MM.1S (cell line): ENCODE measurements at places on chromosomes 12 and 14.

GRCh38 chr14:68506645-68507419 is 286.0 kb downstream of the ZFP36L1 start:
- DNase-seq: peak; percentile 49

GRCh38 chr14:75318353-75318752 is 39.7 kb downstream of the FOS start:
- no peak for DNase-seq

GRCh38 chr12:76921100-76921471 is 42.3 kb upstream of the CSRP2 start:
- DNase-seq: no peak

- no peak for DNase-seq
These were observed 25.2 kb upstream of the PLXNC1 start for GRCh38 chr12:94123127-94123526.

DNA sequence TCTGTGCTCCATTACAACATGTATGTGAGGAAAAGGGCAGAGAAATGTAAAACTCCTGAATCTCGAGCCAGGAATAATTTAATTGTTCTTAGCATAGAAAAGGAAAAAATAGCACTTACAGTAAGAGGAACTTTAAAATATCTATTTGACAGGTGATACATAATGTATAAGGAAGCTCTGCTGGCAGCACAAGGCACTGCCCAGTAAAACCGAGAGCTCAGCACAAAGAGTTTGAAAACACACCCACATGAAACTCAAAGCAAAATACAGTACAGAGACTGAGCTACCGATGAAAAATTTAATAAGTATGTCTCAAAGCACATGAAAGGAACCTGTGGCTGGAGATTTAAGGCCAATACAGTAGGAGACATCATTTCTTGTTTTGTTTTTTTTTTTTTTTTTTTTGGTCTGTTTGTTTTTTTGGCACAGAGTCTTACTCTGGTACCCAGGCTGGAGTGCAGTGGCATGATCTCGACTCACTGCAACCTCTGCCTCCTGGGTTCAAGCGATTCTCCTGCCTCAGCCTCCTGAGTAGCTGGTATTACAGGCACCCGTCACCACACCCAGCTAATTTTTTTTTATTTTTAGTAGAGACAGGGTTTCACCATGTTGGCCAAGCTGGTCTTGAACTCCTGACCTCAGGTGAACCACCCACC is 19.2 kb downstream of the CLIP1 start:
- peak; percentile 25 for DNase-seq

DNA sequence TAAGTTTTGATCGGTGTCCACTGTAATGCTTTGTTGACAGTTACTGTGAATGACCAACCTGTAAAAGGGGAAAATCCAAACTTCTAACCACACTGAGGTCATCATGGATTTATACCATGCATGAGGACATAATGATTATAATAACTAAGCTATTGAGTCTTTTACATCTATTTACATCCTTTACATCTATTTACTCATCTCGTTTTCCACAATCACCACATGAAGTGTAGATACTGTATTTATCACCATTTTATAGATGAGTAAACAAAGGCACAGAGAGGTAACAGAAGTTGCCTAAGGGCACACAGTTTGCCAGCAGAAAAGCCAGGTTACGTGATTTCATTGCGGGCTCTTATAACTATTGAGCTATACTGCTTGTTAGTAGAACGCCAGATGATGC is 27.9 kb upstream of the EID3 start:
- no peak for DNase-seq

DNA sequence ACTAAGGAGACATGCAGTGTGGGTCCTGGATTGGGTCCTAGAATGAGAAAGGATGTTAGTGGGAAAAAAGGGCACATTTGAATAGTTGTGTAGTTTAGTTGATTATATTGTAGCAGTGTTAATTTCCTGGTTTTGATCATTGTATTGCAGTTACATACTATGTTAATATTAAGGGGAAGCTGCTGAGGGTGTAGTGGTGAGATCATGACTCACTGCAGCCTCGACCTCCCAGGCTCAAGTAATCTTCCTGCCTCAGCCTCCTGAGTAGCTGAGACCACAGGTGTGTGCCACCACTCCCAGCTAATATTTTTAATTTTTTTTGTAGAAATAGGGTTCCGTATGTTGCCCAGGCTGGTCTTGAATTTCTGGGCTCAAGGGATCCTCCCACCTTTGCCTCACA is 21.7 kb downstream of the BORCS5 start:
- no peak for DNase-seq
